ENCODE measurements at places on chromosomes 3 and 15.

DNA sequence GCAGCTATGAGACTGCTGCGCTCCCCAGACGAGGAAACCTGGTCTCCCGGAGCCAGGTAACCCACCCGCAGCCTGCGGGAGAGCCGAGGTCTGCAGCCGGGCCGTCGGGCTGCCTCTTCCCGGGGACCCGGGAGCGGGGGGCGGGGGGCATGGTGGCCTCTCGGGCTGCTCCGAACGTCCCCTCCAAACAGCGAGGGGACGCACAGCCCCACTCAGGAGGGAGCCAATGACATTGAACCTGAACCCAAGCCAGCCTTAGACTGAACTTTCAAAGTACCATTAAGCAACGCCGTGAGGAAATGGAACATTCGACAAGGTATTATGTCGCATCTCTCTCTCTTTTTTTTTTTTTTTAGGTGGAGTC is 29.8 kb upstream of the ALDH1A3 start:
- no peak for DNase-seq

DNA sequence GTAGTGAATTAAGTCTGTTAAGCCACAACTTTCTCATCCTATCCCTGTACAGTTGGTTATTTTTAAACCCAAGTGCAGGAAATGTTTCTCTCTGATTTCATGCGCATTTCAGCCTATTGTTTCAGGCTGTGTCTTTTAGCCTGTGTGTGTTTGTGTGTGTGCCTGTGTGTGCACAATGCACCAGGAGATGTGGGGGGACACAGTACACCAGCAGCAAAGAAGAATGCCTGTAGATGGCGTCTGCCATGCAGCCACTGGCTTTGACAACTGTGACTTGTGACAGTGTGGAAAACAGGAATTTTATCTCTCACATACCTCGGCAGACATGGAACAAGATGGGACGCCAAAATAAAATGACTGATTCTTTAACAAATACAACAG is 43.6 kb upstream of the PLXNA1 start:
- DNase-seq: no peak

GRCh38 chr3:100838157-100838556 is 128.9 kb downstream of the TFG start:
- no peak for DNase-seq

DNA sequence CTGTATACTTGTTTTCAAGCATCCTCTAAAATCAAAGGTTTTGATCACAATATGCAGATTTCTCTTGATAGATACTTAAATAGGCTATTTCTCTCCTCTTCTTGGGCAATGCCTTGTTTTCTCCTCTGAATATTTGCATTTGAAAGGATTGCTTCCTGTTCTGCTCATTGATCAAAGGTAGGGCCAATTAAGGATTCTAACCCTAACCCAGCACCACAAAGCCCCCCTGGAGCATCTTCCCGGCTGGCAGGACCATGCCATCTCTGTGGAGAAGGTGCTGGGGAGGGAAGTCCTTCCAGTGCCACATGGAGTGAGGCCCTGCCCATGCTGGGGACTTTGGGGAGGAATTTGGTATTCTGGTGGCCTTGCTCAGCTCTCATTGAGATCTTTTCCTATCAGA is 11.3 kb upstream of the NIPA2 start:
- DNase-seq: no peak

DNA sequence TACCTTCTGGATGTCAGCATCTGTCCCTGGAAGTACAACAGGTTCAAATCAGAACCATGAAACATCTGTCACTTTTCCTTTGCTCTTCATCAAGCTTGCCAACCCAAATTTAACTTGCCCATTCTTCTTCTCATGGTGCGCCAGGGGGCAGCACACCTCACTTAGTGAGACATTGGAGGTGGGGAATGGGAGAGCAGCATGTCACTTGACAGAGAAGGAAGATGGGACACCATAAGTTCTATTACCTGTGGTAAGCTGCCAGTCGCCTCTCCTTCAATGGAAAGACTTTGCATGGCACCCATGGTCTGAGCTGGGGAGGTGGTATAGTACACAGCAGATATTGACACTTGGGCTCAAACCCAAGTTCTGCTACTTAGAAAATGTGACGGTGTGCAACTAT is 2.9 kb downstream of the SCN5A start:
- DNase-seq: no peak

DNA sequence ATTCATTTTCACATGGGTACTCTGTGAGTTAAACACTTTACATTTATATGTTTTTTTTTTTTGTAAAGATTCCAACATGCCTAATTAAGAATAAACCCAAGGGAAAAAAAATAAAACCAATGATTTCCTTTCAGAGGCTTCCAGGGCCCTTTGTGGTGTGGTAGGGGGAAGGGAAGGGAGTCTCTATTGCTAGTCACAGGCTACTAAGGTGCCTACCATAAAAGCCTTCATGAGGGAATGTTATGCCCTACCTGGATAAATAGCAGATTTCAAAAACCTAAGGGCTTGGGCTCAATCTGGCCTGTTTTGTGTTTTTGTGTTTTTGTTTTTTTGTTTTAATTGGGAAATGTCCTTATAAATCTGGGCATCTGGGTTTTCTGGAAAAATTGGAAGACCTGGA is 38.9 kb upstream of the SSR3 start:
- DNase-seq: no peak

- peak; percentile 70 for DNase-seq
These were observed 48.4 kb upstream of the TJP1 start for GRCh38 chr15:29870495-29871151.

DNA sequence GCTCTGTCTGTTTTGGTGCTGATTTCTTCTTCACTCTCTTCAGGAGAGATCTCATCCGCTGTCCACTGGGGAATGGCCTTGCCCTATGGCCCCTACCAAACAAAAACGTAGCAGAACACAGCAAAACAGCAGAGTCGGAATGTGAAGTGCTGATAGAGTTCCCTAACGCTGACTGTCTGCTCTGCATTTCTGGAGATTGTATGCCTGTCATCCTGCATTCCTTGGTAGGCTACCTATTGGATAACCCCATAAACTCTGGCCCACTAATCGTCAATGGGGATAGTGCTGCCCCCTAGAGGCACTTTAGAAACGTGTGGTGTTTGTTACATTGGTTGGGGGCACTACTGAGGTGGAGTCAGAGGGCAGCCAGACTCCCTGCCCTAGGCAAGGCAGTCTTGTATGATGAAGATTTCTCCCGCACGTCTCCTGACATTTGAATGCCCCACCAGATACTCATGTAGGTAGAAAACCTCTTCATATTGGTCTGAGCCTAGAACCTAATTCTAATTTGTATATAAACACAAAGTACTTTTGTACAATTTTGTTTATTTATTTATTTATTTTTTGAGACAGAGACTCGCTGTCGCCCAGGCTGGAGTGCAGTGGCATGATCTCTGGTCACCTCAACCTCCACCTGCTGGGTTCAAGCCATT is 15.6 kb upstream of the MAGEF1 start:
- DNase-seq: peak; percentile 44
